ENCODE measurements at places on chromosomes 4 and X.

GRCh38 chr4:41784191-41784979 lies 35.9 kb upstream of the PHOX2B start:
- no peak for DNase-seq

- DNase-seq, result no peak
Observed at GRCh38 chrX:141811438-141811837, 26.7 kb upstream of the MAGEC3 start.

DNA sequence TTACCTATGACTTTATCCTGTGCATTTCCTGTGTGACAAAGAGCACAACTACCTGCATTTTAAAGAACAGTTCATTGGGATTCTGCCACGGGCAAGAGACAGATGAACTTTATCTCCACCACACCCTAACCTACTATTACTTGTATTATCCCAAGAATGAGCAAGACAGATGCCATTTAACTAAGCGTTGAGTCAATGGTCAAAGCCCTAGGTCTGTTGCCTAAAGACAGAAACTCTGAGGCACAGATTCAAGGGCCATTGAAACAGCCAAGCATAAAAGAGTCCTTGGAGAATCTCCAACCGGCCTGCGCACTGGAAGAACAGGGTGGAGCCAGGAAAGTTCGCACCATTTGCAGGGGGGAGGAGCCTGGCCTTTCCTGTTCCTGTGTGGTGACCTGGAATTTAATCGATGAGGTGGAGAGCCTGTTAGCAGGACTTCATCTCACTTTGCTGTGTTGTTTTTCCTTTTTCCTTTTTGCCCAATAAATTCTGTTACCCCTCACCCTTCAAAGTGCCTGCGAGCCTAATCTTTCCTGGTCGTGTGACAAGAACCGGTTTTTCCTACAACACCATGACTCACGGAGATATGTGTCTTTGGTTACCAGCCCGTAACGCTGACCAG lies 146.4 kb upstream of the DIAPH2 start:
- DNase-seq, result peak; percentile 0

DNA sequence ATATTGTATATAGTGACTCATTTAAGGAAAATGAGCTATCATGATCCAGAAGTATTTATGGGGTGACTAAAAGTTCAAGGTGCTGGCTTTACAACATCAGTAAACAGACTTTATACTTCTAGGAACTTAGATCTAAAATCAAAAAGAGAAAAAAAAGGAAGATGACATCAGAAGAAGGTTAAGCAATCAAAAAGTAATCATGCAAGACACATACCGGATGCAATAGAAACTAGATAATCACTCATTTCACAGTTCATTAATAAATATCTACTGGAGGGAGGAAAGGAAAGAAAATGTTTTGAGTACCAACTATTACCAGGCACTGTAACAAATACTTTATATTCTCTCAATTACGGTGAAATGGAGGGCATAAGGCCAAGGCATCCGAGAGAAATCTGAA lies 276.4 kb downstream of the SPRY1 start:
- DNase-seq, result peak; percentile 66

GRCh38 chr4:2913168-2913567 lies 50.0 kb downstream of the NOP14 start:
- no peak for DNase-seq

- no peak for DNase-seq
Observed at GRCh38 chr4:176262243-176262642, 6.8 kb downstream of the ASB5 start.

- no peak for DNase-seq
Observed at GRCh38 chr4:10982305-10982704, 297.7 kb upstream of the CLNK start.

DNA sequence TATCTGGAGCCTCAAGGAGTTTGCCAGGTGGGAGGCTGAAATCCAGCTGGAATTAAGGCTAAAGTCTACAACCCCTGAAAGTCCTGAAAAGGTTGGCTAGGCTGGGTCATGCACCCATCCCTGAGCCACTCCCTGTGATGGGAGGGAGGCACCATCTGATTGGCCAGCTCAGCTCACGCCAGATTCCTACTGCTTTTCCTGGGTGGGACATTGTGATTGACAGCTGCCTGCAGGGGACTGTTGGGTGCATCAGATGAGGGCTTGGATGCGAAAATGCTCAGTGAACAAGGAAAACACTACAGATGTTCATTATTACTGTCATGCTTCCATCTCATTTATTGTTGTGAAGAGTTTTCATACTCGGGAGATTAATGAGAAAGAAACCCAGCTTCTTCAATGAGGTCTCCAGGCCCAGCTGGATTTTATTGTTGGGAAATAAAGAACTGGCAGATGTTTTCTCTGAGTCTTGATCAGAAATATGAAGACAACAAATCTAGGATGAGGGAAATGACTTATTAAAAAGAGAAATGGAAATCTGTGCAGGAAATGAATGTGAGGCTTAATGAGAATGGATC lies 185.9 kb downstream of the STK32B start:
- no peak for DNase-seq

GRCh38 chr4:130368668-130369067 lies 1272.7 kb downstream of the C4orf33 start:
- DNase-seq, result no peak

- DNase-seq, result peak; percentile 86
Observed at GRCh38 chrX:132271311-132271778, 52.1 kb upstream of the RAP2C start.

GRCh38 chr4:125703443-125703842 lies 388.7 kb downstream of the FAT4 start:
- DNase-seq, result peak; percentile 33

GRCh38 chr4:136680271-136680670 lies 852.0 kb downstream of the PCDH18 start:
- peak; percentile 75 for DNase-seq

DNA sequence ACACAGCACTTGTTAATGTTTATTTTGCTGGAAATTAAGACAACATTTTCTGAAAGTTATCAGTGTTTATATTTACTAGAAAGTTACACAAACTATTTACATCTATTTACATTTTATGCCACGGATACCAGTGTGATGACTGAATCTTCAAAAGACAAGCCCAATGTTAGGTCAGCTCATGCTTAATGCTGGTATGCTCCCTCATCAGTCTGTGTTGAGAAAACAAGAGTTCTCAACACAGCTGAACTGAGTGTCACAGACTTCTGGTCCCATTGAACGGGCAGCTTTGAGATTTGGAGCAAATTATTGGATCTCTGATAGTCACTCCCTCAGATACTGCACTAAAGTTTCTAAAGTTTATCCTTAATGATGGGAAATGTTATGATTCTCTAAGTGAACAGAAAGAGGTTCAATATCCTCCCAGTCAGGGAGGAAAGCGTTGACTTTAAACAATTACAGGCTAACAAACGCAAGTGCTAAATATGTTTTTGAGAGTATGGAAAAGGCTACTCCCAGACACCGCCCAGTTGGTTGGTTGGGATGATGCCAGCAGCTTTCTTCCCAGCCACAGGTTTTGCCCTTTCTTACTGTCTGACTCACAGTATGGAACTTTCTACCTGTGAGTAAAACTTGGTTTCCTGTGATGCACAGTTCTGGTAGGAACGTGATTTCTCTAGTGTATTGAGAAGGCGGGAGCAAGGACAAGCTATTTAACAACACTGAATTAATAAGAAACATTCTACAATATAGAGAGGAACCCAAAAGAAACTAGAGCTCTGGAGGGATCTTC lies 1293.6 kb upstream of the TENM3 start:
- DNase-seq, result peak; percentile 94

GRCh38 chrX:20240201-20240600 lies 26.5 kb downstream of the RPS6KA3 start:
- DNase-seq, result no peak

GRCh38 chr4:151418856-151419255 lies 9.9 kb downstream of the FHIP1A start:
- DNase-seq, result peak; percentile 73

GRCh38 chr4:150176547-150176946 lies 98.3 kb downstream of the DCLK2 start:
- DNase-seq, result peak; percentile 85

DNA sequence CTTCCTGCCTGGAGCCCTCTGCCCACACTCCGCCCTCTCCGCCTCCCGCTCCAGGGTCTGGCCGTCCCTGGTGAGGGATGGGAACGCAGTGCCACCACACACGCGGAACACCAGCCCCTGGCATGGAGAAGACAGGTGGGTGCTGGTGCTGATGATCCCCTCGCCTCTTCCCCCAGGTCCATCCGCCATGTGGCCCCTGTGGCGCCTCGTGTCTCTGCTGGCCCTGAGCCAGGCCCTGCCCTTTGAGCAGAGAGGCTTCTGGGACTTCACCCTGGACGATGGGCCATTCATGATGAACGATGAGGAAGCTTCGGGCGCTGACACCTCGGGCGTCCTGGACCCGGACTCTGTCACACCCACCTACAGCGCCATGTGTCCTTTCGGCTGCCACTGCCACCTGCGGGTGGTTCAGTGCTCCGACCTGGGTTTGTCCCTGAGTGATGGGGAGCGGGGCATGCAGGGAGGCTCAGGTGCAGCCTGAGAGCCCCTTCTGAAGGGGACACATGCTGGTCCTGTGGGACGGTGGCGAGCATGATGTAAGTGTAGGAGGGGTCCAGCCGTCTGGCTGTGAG lies 9.8 kb downstream of the BGN start:
- DNase-seq, result no peak

DNA sequence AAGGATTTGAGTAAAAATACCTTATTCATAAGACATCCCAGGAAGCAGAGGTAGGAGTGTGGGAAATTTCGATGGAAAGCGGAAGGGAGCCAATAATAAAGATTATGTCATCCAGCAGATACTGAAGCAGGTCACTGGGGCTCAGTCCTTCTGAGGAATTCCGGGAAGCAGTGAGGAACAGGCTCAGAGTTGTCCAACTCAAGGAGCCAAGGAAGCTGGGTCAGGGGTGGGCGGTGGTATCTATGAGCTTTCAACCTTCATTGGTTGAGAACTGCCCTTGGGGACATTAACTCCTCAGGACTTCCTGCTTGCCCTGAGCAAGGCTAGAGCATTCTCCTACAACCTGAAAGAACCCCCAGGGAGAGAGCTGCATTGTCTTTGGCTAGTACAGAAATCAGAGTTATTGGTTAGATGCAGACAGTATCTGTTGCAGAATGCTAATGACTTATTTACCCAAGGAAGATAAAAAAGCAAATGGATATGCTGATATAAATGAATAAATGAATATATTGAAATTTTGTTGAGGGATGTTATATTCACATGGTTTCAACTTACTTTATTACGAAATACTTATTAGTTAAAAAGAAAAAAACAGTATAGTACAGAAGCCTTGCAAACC lies 68.2 kb downstream of the DMP1 start:
- no peak for DNase-seq

- no peak for DNase-seq
Observed at GRCh38 chr4:3320361-3321023, 27.7 kb downstream of the RGS12 start.

GRCh38 chr4:106738121-106738520 lies 298.0 kb downstream of the DKK2 start:
- no peak for DNase-seq

DNA sequence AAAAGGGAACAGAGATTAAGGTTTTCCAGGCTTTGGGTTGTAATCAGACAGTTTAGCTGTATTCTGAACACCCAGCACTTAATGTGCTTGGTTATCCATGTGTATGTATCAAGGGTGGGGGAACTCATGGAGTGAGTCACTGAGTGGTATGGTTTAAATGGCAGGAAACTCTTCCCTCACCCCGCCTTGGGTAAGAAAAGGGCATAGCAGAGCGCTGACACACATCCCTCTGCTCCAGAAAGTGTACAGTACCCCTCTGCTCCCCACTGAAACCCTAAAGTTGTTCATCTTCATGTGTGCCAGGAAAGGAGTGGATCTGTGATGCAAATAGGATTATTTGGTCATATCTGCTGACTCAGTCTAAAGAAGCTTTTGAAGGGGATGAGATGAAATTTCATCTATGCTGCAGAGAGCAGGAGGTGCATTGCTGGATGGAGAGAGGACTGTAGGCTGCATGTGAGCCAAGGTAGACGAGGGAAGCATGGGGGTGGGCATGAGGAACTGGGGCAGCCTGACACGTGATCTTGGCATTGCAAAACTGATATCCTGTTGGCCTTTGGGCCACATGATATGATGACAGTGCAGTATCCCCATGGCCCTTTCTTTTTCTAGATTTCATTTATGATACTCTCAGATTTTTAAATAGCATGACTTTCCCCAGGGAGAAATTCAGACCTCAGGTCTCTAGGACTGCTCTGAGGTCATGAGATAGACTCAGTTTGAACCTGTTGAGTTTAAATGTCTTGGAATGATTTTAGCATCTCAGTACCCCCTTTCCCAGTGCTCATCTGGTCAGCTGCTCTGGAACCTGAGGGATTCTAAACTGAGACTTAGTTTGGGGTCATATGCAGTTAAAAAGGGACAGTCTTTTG lies 84.8 kb downstream of the TMEM164 start:
- DNase-seq, result peak; percentile 94

- DNase-seq, result no peak
Observed at GRCh38 chr4:153834901-153835300, 46.0 kb upstream of the SFRP2 start.

- no peak for DNase-seq
Observed at GRCh38 chr4:58491620-58492019, 1381.4 kb upstream of the IGFBP7 start.

DNA sequence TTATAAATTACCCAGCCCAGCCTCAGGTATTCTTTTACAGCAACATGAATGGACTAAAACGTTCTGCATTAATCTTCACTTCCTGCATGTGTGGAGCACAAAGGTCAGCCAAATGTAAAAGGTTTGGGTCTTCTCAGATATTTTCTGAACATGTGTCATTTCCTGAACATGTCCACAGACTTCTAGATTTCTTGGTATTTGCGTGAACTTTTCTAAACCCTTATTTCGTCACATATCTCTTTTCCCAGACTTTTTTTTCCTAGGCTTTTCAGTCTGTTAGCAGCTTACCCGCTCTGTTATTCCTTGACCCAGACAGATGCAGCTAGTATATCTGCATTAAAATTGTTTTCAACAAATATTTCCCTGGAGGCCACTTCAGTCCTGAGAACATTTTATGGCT lies 57.3 kb upstream of the USP51 start:
- no peak for DNase-seq

DNA sequence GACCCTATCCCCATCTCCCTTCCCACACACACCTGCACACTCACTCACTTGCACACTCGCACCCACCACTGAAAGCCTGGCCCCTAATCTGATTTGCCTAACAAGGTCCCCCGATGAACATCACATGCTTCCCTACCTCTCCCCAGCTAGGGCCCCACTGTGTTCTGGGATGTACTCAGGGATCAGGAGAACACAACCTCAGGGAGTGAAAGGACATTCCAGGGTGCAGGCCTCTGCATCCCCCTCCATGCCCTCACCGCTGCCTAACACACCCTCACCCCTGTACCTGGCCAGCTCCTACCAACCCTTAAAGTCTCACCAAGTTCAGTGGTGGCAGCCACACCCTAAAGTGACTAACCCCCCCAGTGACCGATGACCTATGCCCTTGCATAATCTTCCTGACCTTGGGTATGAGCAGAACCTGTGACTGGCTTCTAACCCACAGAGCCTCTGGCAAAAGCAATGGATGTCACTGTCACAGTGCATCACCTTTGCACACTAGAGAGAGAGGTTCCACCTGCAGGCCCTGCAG lies 2.4 kb upstream of the AFAP1 start:
- DNase-seq, result no peak

- no peak for DNase-seq
Observed at GRCh38 chr4:142155347-142155746, 519.0 kb downstream of the IL15 start.

GRCh38 chrX:100408713-100409609 lies 1.1 kb downstream of the PCDH19 start:
- no peak for DNase-seq

Data from epithelial cell of esophagus (primary cell).